ENCODE measurements at places on chromosomes 7 and 10.

- peak; percentile 82 for DNase-seq
These were observed 160.1 kb downstream of the MTERF1 start for GRCh38 chr7:91720260-91720937.

- peak; percentile 12 for DNase-seq
These were observed 219.5 kb downstream of the GLI3 start for GRCh38 chr7:42017349-42017986.

DNA sequence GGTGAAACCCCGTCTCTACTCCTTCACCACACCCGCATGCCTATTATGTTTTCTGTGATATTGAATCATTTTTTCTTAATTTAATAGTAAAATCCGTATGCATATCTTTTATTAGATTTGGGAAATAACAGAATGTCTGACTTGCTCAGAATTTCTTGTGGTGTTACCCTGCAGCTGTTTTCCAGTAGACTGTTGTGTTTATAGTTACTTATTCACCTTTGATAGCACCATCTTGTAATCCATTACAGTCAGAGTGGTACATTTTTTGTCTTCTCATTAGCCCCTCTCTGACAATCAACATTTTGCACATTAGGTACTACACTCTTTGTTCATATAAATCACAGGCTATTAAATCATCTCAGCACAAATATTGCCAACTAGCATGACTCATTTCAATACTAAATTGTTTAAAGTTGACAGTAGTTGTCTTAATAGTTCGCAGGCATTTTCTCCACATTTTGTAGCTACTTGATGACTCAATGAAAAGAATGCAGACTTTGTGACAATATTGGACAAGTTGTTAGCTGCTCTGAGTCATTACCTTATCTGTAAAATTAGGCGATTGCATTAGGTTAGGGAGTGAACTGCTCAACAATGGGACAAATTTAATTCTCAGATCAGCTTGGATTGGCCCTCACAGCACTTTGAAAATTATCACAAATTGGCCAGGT lies 17.8 kb upstream of the SLC16A12 start:
- DNase-seq: peak; percentile 95

DNA sequence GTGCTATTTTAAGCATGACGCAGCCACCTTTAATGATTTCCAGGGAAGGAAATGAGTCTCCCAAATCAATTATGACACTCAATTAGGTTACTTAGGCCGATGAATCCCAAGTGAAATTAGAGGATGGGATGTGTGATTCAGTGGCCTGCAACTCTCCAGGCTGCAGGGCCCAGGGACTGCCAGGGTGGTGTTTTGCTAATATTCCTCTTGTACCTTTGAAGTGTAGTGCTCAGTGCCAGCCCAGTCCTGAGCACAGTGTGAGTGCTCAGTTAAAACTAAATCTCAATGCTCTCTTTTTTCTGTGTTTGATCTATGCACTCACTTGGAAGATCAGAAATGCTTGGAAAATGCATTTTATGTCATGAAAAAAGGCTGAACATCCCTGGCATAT lies 51.6 kb downstream of the SEM1 start:
- DNase-seq: no peak

GRCh38 chr10:119758448-119759195 lies 32.8 kb downstream of the INPP5F start:
- no peak for DNase-seq

- DNase-seq: no peak
These were observed 5.0 kb upstream of the CALML5 start for GRCh38 chr10:5504146-5505072.

DNA sequence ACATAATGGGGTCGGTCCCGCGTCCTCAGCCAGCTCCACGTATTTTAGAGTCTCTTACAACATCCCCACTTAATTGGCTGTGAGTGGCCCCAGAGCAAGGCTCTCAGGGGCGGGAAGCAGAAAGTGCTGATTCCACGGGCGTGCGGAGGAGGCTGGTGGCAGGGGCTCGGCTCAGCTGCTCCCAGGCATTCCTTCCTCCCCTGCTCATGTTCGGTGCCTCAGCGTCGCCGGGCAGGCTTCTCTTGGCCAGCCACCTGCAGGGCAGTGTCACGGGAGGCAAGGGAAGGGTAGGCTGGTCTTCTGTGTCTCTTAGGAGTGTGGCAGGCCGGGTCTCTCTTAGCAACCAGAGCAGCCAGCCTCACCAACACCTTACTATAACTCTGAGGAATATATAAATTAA lies 33.8 kb downstream of the IL15RA start:
- DNase-seq: no peak

DNA sequence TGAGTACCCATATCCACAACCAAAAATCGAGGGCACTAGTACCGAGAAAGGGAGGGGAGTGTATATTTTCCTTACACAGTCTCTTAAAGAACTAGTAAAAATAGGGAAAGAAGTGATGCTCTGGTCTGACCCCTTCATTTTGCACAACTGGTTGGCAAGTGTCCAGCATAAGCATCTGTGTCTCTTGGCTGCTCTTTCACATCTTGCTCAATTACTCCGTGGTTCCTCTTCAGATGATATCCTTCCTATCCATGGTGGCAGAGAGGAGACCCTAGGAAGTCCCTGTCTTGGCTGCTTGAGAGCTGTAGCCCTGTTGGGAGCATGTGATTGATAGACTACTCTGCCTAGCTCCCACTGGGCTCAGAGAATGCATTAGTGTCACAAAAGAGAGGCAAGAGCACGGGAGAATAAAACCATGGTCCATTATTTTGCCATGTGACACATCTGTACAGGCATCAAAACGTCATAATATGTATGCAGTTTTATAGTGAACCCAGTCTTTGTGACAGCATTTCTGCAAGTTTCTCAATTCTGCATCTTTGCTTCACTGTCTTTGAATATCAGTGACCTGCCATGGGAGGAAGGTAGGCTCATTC lies 111.8 kb upstream of the ANKRD1 start:
- DNase-seq: peak; percentile 26

DNA sequence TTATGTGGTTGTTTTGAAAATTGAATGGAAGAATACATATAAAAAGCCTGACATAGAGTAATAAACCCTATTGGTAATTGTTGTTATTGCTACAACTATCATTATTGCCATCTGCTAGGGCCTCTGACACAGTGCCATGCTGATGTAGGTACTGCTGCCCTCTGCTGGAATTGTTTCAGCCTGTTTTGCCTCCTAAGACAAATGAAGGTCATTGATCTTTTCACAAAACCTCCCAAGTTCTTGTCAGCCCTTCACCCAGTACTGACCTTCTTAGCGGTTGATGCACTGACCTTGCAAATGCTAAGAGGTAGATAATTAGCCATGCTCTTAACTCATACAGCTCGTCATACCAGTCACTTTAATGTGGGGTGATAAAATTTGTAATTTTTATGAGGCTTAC lies 975.2 kb downstream of the SORCS1 start:
- DNase-seq: peak; percentile 18

GRCh38 chr7:95687759-95688343 lies 84.5 kb upstream of the DYNC1I1 start:
- DNase-seq: peak; percentile 14

DNA sequence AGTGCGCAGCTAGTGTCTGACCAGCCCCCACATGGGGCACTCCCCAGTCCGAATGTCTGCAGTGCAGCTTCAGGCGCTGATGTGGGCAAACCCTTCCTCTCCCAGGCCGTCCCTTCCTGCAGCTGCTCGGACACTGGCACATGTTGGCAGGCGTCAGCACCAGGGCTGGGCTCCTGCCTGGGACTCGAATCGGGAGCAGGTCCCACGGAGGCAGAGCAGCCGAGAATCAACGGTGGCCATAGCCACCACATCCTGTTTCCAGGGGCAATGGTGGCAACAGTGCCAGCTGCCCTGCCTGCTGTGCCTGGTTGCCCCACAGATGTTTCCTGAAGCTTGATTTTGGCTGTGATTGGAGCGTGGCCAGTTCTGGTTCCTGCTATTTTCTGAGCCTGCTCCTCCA lies 65.8 kb downstream of the MGMT start:
- DNase-seq: no peak

DNA sequence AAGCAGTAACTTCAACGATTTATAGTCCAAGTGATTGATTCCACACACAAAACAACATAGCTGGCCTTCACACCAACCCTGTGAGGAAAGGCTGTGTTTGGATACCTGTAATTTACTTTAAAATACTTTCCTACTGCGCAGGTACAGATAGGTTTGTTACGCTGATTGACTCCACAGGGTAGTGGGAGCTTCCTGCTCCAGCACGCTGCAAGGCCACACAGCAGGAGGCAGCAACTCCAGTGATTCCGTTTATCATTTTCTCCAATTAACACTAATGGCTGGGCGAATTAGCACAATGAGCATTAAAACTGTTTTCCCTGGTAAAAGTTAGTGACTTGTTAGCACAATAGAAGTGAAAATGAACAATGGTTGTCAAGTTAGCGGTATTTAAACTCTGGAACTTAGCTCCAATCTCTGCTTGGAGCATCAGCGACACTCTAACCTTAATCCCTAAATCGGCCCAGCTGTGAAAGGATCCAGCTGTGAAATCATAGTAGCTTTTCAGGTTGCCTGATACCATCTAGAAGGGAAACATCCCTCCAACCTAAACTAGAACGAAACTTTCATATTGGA lies 959 bp downstream of the DCLRE1C start:
- DNase-seq: no peak

GRCh38 chr10:27815261-27815660 lies 69.6 kb upstream of the MKX start:
- DNase-seq: peak; percentile 6

GRCh38 chr10:74730246-74730645 lies 96.2 kb upstream of the KAT6B start:
- no peak for DNase-seq

GRCh38 chr7:96253964-96254363 lies 67.9 kb downstream of the SLC25A13 start:
- DNase-seq: no peak

- DNase-seq: no peak
These were observed 3.1 kb downstream of the CD36 start for GRCh38 chr7:80641548-80641947.

DNA sequence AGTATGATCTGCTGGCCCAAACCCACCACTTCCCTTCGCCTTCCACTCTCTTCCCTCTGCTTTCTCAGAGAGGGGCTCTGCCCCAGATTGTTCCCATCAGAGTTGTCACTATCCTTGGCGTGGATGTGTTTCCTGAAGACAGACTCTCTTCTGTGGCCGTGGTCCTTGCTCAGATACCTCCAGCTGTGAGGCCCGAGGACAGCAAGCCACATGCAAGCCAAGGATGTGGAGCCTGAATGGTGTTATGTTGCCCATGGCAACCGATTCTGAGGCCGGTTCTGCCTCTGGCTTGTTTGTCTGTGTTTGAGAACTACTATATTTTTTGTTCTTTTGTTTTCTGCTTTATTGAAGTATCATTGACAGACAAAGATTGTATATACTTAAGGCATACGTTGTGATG lies 247.4 kb upstream of the PODXL start:
- DNase-seq: no peak

GRCh38 chr7:3754493-3755341 lies 453.7 kb downstream of the SDK1 start:
- DNase-seq: peak; percentile 51

- DNase-seq: no peak
These were observed 30.1 kb downstream of the C10orf90 start for GRCh38 chr10:126640401-126640800.

DNA sequence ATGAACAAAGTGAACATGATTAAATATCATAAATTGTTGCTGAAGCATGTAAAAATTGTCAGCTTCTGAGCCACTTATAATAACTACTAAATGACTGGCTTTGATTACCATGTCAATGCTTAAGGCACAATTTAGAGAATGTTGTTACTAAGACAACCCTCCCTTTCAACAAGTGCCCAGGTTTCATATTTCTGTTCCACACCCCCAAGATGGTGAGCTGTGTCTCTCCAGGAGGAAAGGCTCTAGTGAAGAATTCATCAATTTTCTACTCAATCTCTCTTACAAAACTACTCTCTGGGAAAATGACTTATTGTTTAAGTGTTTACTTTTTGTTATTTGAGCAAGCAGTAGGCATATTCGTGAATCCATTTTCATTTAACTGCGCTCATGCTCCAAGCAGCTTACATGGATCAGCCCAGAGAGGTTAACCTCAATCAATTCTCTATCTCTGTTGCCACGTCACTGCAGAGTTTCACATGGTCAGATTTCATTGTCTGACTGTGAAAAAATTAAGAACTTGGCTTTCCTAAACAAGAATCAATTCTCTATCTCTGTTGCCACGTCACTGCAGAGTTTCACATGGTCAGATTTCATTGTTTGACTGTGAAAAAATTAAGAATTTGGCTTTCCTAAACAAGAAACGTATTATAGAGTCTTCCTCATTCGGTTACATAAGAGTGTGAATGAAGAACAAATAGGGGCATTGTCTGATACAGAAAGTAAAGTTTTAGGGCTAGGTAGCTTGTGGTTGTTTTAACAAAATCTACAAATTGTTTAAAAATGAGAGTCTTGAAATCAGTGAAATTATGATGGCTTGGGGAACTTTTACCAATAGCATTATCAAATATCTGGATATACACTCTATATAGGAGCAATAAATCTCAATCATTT lies 49.7 kb downstream of the CCDC71L start:
- DNase-seq: peak; percentile 23
